ENCODE measurements at places on chromosomes 7 and 10. TPM values are rescaled to one million over a fixed set of nuclear protein-coding genes. Genes with fewer than 3 reads are reported as not detected.

GRCh38 chr10:1477578-1477977, 259.7 kb downstream of the ADARB2 start:
- H3K4me3 ChIP-seq, result no peak overlapping the region
- no peak for DNase-seq

GRCh38 chr7:2527505-2528467, 8.2 kb downstream of the LFNG start:
- H3K27me3 ChIP-seq, result no peaks in the 10 kb centered on the region
- no peaks in the 10 kb centered on the region for H3K36me3 ChIP-seq
- H3K27ac ChIP-seq, result peak overlapping the region; percentile 71
- DNase-seq, result peak; percentile 81
- no peak overlapping the region for H3K4me3 ChIP-seq
- H3K4me1 ChIP-seq, result peaks cover 68% of the 10 kb centered on the region

DNA sequence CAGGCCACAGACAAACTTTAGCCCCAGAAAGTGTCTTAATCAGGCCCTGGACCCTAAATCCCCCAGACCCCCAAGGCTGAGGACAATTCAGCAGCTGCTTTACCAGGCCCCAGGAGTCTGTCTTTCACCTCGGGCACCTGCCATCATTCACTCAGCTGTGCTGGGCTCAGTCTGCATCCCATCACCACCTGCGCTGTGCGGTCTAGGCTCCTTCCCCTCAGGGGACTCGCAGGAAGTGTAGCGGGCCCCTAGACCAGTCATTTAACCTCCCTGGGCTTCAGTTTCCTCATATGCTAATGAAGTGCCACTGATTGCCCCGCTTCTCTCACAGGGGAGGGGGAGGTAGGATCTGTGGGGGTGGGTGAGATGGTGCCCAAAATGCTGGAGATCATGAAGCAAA, 76.4 kb upstream of the ZMIZ1 start:
- no peaks in the 10 kb centered on the region for H3K4me1 ChIP-seq
- H3K27me3 ChIP-seq, result no peaks in the 10 kb centered on the region
- no peak overlapping the region for H3K27ac ChIP-seq
- no peak for DNase-seq
- H3K4me3 ChIP-seq, result no peak overlapping the region

- H3K4me3 ChIP-seq, result no peak overlapping the region
- DNase-seq, result peak; percentile 27
- no peak overlapping the region for H3K27ac ChIP-seq
- no peaks in the 10 kb centered on the region for H3K36me3 ChIP-seq
Observed at GRCh38 chr10:88147000-88147798, 283.8 kb downstream of the PTEN start.

GRCh38 chr10:27526242-27526641, 22.1 kb downstream of the RAB18 start:
- no peaks in the 10 kb centered on the region for H3K27me3 ChIP-seq
- no peaks in the 10 kb centered on the region for H3K4me1 ChIP-seq
- no peak overlapping the region for H3K4me3 ChIP-seq
- DNase-seq, result no peak

DNA sequence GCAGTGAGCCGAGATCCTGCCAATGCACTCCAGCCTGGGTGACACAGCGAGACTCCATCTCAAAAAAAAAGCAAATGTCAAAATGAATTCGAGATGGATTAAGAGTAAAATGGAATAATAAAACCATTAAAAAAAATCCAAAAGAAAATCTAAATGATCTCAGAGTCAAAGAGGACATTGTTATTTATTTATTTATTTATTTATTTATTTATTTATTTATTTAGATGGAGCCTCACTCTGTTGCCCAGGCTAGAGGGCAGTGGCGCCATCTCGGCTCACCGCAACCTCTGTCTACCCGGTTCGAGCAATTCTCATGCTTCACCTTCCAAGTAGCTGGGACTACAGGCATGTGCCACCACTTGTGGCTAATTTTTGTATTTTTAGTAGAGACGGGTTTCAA, 349.2 kb downstream of the ANKRD30A start:
- H3K27me3 ChIP-seq, result no peaks in the 10 kb centered on the region
- H3K27ac ChIP-seq, result no peak overlapping the region
- no peaks in the 10 kb centered on the region for H3K4me1 ChIP-seq

DNA sequence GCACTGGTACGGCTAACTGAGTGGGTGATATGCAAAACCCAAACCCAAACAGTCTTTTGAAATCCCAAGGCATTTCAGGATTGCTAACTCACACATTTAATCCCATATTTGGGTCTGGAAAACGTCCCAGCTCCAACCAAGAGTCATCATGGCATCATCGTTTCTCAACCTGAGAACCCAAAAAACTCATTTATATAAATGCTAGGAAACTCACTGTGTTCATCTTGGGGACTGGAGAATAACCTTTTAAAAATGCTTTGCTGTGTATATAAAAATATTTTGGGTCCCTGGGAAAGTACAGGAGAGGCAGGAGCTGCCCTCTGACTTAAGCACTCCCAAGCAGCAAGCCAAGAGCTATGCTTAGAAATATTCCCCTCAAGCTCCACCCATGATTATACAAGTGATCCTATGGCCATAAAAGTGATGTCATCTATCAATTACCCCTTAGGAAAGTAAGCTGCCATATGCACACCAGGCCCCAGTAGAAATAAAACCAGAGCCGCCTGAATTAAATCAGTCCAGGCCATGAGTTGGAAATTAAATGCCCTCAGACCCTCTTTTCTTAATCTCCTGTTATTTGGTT, 352.1 kb downstream of the FRMD4A start:
- no peak overlapping the region for H3K4me3 ChIP-seq
- no peaks in the 10 kb centered on the region for H3K36me3 ChIP-seq
- no peak overlapping the region for H3K27ac ChIP-seq
- H3K27me3 ChIP-seq, result no peaks in the 10 kb centered on the region

DNA sequence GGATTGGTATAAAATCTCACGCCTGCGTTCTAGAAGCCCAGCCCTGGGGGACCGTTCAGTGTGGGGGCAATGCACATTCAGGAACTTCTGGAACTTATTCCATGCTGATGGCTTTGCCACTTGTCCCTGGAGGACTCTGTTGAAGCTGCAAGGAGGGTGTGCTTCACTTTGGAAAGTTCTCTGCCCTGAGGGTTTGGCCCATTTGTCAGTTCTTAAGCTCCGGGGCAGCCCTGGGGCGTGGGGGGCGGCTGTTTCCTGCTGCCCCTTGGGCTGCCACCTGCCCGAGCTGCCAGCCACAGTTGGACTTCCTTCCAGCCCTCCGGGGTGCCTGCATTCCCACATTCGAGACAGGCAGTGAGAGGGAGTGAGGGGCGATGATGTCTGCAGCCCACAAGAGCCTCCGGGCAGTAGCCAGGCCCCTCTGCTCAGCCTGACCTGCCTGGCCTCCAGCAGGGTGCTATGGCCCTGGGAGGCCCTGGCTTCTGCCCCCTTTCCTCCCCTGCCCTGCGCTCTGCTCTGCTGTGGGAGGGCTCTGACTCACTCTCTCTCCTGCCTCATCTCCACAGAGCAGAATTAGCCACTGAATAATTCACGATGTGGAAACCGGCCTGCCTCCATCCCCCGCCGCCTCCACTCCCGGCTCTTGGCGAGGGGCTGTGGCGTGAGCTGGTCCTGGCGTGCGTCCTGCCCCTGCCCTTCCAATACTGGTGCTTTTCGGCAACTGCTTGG, 1.9 kb downstream of the TTYH3 start:
- no peaks in the 10 kb centered on the region for H3K36me3 ChIP-seq
- peak overlapping the region; percentile 81 for H3K27ac ChIP-seq
- peaks cover 12% of the 10 kb centered on the region for H3K4me1 ChIP-seq
- peak overlapping the region; percentile 89 for H3K4me3 ChIP-seq
- no peak for DNase-seq

DNA sequence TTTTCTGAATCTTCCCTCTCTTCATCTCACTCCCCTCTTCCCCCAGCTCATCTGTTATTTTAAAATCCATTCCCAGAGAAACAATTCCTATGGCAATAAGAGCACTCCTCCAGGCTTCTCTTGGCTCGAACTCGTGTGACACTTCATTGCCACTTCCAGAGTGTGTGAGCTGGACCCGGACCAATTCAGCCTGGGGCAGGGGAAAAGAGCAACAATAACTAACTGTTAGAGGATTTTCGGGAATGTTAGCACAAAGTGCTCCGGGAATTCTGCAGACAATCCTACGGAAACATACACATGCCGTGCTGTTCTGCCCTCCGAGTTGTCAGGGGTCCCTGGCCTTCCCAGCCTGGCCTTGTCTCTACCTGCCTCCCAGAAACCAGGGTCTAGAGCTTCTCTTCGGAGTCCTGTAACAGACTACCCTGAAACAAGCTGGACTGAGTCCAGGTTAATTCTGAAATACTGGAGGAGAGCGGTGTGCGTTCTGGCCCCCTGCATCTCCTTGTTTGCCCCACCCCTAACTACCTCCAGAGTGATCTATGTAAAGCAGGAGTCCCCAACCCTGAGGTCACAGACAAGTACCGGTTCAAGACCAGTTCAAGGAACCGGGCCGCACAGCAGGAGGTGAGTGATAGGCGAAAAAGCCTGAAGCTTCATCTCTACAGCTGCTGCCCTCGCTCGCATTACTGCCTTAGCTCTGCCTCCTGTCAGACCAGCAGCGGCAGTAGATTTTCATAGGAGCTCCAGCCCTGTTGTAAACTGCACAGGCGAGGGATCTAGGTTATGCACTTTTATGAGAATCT, 11.3 kb downstream of the COL26A1 start:
- no peaks in the 10 kb centered on the region for H3K4me1 ChIP-seq

DNA sequence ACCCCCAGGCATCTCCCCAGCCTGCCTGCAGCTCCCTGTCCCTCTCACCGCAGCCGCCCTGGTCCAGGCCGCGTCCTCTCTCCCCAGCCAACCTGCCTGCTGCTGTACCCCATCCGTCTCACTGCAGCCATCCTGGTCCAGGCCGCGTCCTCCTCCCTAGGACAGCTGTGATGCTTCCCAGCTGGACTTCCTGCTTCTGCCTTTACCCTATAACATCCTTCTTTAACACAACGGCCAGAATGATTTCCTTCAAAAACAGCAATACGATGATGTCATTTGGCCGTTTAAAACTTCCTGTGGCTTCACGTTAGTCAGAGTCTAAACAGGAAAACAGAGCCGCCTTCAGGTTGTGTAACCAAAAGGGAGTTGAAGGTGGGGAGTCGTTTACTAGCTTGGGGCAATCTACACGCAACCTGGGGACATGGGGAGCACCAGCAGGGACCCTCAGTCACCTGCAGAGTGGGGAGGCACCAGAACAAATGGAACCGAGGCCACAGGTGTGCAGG, 32.2 kb upstream of the ZFAND2A start:
- H3K36me3 ChIP-seq, result no peaks in the 10 kb centered on the region
- H3K27ac ChIP-seq, result no peak overlapping the region
- H3K27me3 ChIP-seq, result peaks cover 2% of the 10 kb centered on the region
- H3K4me1 ChIP-seq, result no peaks in the 10 kb centered on the region
- no peak for DNase-seq

- no peak for DNase-seq
- H3K27ac ChIP-seq, result peak overlapping the region; percentile 98
- H3K36me3 ChIP-seq, result no peaks in the 10 kb centered on the region
Observed at GRCh38 chr10:103916254-103916653, 1.7 kb downstream of the STN1 start.

GRCh38 chr7:117385363-117386109, 41.8 kb downstream of the ASZ1 start:
- DNase-seq, result no peak
- no peaks in the 10 kb centered on the region for H3K4me1 ChIP-seq
- H3K4me3 ChIP-seq, result no peak overlapping the region
- no peak overlapping the region for H3K27ac ChIP-seq

- no peaks in the 10 kb centered on the region for H3K36me3 ChIP-seq
- no peaks in the 10 kb centered on the region for H3K27me3 ChIP-seq
- H3K27ac ChIP-seq, result no peak overlapping the region
- DNase-seq, result no peak
Observed at GRCh38 chr7:36677769-36678437, 46.4 kb downstream of the AOAH start.

DNA sequence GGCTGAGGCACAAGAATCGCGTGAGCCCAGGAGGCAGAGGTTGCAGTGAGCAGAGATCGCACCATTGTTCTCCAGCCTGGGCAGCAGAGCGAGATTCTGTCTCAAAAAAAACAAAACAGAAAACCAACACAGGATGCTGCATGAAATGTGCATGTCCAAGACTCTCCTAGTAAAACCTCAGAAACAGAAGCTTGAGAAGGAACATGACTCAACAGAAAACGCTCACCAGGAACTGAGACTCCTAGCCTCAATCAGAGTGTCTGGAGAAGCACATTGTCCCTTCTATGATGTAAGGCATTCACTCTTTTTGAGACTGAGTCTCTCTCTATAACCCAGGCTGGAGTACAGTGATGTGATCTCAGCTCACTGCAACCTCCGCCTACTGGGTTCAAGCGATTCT, 168.3 kb downstream of the MYOF start:
- no peak overlapping the region for H3K4me3 ChIP-seq
- H3K4me1 ChIP-seq, result no peaks in the 10 kb centered on the region
- DNase-seq, result no peak
- peaks cover 6% of the 10 kb centered on the region for H3K36me3 ChIP-seq

DNA sequence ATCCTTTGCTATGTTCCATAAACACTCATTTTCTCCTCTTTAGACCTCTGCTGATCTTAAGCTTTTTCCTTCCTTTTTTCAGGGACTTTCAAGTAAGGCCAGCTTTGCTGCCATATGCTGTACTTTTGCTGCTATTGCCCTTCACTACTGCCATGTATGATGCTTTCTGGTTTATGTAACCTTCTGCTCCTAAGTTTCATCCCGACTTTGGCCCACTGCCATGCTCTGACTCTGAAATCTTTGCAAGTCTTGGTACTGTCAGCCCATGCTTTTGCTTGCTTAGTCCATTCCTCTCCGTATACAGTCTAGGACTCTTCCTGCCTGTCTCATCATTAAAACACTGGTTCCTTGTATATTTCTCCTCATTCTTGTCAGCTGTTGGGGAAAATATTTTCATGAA, 152.4 kb downstream of the RNF133 start:
- H3K4me3 ChIP-seq, result no peak overlapping the region
- no peak overlapping the region for H3K27ac ChIP-seq
- no peaks in the 10 kb centered on the region for H3K36me3 ChIP-seq
- H3K27me3 ChIP-seq, result no peaks in the 10 kb centered on the region

DNA sequence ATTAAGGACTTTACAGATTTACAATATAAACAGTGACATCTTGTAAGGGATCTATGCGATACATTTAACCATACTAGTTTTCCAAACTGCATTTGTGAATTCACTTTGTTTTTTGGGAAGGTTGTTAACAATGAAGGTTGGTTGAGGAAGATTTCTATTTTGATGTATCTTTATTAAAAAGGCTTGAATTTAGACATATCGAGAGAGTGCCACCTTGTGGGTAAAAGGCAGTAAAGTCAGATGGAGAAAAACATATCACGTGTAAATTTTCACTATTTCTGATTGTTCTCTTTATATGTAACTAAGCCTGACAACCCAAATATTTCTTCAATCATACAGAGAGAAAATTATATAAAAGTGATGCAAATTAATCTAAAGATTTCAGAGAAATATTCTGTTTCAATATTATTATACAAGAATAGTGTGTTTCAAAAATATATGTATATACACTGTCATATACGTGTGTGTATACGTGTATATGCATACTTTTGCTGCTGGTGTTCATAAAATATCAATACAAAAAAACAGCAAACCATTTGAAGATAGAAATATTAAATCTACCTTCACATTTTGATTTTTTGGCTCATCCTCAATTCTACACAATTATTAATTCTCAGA, 988.6 kb downstream of the SORCS1 start:
- no peak overlapping the region for H3K27ac ChIP-seq
- no peaks in the 10 kb centered on the region for H3K27me3 ChIP-seq
- no peaks in the 10 kb centered on the region for H3K36me3 ChIP-seq
- no peak overlapping the region for H3K4me3 ChIP-seq

Gene ANKRD61
- not detected for total RNA-seq

Gene PARD3
- total RNA-seq, result 41.7 TPM

Gene MRLN
- total RNA-seq, result not detected

Gene CCDC3
- total RNA-seq, result 1.4 TPM

Gene AS3MT
- total RNA-seq, result 0.77 TPM

Gene DOCK1
- total RNA-seq, result 49.0 TPM

Gene VGF
- total RNA-seq, result 0.90 TPM

Gene FAM204A
- 53.4 TPM for total RNA-seq

Gene ABCB4
- 0.35 TPM for total RNA-seq

Data from colonic mucosa (tissue), 4 donors.